ENCODE measurements at places on chromosomes 5 and 9. TPM values are rescaled to one million over a fixed set of nuclear protein-coding genes. Genes with fewer than 3 reads are reported as not detected.

TRAF2 gene
- 17.4 TPM for total RNA-seq

TMEM215 gene
- total RNA-seq: 0.07 TPM

ENC1 gene
- 125 TPM for total RNA-seq

LCN15 gene
- total RNA-seq: 1.9 TPM

PCDHB15 gene
- total RNA-seq: 2.4 TPM

RETREG1 gene
- 7.8 TPM for total RNA-seq

CNTNAP3B gene
- 5.2 TPM for total RNA-seq

AK8 gene
- 2.1 TPM for total RNA-seq

NAIP gene
- total RNA-seq: 26.6 TPM

PCDHA7 gene
- total RNA-seq: 4.2 TPM

WDR70 gene
- 47.8 TPM for total RNA-seq

PCDHGA7 gene
- total RNA-seq: 0.38 TPM

TRIP13 gene
- total RNA-seq: 9.9 TPM

ARL14EPL gene
- 0.25 TPM for total RNA-seq

PPP3R2 gene
- total RNA-seq: 0.34 TPM

TRIM36 gene
- total RNA-seq: 1.3 TPM

MCTP1 gene
- 9.1 TPM for total RNA-seq

ZNF474 gene
- 0.29 TPM for total RNA-seq

ANXA2R gene
- 1.9 TPM for total RNA-seq

FOXD4L4 gene
- total RNA-seq: 0.38 TPM

SWI5 gene
- total RNA-seq: 24.3 TPM

ABITRAM gene
- total RNA-seq: 17.7 TPM

EQTN gene
- total RNA-seq: 1.4 TPM

RNF183 gene
- 0.53 TPM for total RNA-seq

FOXD4 gene
- total RNA-seq: 0.35 TPM

FCN2 gene
- not detected for total RNA-seq

PTGES gene
- 29.6 TPM for total RNA-seq

DMRT2 gene
- 0.45 TPM for total RNA-seq

FAM221B gene
- 0.07 TPM for total RNA-seq

C9orf50 gene
- 0.87 TPM for total RNA-seq

SVEP1 gene
- total RNA-seq: 45.2 TPM

RABL6 gene
- 120 TPM for total RNA-seq

KIAA0825 gene
- total RNA-seq: 5.6 TPM

ZCCHC10 gene
- total RNA-seq: 18.7 TPM

SNAPC4 gene
- 18.2 TPM for total RNA-seq

All from mesothelial cell of epicardium (in vitro differentiated cells).